ENCODE measurements at places on chromosomes 6 and 20.

GRCh38 chr20:57710841-57711240, 1.0 kb upstream of the PMEPA1 start:
- DNase-seq, result no peak

GRCh38 chr6:91505199-91505598, 918.3 kb upstream of the MAP3K7 start:
- DNase-seq, result no peak

- DNase-seq, result no peak
Measured at GRCh38 chr6:139010674-139011073, 17.9 kb upstream of the ABRACL start.

DNA sequence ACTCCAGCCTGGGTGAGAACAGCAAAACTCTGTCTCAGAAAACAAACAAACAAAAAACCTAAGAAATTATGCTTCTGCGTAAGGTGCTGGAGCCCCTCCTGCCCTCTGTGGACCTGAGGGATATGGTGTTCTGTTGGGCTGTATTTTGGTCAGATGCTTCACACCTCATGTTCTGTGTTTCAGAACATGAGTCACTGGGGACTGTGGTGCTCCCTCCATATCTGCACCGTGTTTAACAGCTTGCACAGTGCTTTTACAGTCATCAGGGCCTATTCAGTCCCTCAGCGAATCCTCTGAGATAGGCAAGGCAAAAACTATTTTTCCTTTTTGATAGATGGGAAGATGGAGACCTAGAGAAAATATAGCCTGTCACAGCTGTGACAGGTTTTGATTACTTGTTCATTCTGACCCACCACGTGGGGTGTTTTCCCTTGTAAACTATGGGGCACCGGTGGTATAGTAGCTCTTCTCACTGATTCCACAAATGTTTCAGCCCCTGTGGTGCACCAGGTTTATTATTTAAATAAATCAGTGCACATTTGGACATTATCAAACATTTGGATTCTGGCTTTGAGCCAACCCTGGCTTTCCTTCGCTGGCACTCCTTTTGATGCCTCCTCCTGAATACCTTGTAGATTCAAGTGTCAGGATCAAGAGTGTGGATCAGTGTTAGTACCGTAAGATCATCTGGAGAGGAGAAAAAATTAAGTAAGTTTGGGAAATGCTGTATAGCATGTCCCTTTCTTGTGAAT, 9.6 kb downstream of the TTPAL start:
- no peak for DNase-seq

DNA sequence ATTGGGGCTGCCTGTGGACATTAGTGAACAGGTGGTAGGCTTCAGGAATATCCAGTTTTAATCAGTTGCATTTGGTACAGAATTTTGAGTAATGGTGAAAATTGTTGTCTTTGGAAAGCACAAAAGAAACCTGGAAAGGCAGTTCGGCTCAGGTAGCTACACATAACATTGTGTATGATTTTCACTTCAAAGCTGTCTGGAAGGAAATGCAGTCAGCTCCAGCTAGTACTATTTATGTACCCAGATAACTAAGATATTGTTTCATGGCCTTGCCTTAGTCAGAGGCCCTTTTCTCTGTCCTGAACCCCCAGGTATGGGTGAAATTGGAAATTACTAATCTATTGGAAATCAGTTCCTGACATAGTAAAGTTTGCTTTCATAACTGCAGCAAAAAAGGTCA, 195.6 kb upstream of the UST start:
- no peak for DNase-seq

- DNase-seq, result no peak
Measured at GRCh38 chr20:16861708-16862107, 113.5 kb downstream of the OTOR start.

DNA sequence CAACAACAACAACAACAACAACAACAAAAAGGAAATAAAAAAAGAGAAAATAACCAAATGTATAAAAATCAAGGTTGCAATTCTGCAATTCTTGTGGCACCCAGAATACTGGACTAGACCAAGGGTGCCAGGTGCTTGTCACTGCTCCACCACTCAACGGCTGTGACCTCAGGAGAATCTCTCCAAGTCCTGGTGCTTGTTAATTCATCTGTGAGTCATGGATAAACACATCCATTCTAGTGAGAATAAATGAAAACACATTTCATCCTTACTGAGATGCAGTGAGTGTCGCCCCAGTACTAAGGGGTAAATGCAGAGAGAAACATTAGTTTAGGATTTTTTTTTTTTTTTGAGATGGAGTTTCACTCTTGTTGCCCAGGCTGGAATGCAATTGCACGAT, 32.0 kb downstream of the HLA-C start:
- no peak for DNase-seq

DNA sequence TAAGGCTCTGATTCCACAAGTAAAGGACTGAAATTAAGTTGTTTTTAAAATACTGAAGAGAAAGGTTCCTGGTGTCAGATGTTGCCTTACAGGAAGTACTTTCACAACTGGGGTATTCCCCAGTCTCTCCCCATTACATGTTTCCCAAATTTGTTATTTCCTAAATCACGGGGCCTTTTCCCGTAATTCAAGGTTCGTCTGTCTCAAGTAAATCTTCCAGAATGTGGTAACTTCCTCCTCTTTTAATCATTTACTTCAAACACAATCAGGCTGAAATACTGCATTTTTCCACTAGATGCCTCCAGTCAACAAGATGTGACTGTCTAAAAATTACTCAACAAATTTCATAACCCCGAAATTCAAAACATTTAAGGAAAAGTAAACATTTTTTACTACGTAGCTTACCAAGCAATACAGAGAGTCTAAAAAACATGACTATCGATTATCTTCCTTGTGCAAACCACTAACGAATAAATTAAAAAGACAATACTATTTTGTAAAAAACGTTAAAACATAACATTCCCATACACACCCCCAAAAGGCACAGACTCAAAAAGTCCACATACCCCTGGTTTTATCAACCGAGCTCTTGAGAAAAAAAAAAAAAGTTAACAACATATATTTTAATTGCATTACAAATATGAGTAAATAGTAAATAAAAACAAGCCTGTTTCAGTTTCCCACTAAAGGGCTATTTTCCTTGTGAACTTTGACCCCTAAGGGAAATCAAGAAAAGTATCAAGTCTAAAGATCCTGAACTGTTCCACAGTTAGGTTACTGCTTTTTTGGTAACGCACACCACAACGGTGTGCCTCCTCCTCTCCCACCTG, 1.7 kb downstream of the SOD2 start:
- peak; percentile 51 for DNase-seq

GRCh38 chr6:50663806-50664205, 49.5 kb upstream of the TFAP2D start:
- no peak for DNase-seq

GRCh38 chr6:134925800-134926199, 24.1 kb downstream of the ALDH8A1 start:
- DNase-seq, result no peak

GRCh38 chr20:41631826-41632225, 13.6 kb upstream of the CHD6 start:
- no peak for DNase-seq

DNA sequence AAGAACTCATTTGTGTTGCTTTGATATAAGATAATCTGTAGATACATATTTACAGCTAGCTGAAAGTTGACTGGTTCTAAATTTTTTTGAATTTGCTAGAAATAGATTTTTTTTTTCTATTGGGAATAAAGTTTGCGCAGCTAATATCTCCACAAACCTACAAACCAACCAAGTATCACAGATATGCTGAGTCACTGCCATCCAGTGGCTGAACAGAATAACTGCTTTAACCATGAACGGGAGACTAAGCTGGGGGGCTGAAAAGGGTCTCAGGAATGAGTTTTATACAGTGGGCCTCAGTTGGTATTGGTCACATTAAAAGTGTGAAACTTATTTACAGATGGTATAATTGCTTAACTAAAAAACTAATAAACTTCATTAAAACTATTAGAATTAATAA, 326.7 kb upstream of the CNR1 start:
- no peak for DNase-seq
